ENCODE measurements at places on chromosomes 5 and 9.

GRCh38 chr5:149223081-149223848 lies 48.4 kb upstream of the AFAP1L1 start:
- DNase-seq: no peak

DNA sequence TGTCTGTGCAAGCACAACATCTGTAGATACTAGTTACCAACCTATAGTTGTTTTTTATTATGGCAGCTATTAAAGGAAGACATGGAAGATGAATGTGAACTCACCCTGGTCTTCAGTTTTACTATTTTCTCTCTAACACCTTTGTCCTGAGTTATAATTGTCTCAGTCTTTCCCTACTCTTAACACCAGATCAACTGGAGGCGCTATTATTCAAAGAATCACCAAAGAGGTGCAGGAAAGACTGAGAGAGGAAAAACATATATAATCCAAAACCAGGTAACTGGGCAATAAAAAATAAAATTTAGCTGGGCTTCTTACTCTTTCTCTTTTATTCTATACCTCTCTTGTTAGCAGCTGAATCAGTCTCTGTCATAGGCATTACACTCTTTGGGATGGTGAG lies 134.2 kb upstream of the C6 start:
- no peak for DNase-seq

GRCh38 chr5:179187229-179187678 lies 127.1 kb downstream of the ZNF354C start:
- DNase-seq: no peak

GRCh38 chr5:169785771-169786618 lies 148.9 kb downstream of the DOCK2 start:
- DNase-seq: no peak

DNA sequence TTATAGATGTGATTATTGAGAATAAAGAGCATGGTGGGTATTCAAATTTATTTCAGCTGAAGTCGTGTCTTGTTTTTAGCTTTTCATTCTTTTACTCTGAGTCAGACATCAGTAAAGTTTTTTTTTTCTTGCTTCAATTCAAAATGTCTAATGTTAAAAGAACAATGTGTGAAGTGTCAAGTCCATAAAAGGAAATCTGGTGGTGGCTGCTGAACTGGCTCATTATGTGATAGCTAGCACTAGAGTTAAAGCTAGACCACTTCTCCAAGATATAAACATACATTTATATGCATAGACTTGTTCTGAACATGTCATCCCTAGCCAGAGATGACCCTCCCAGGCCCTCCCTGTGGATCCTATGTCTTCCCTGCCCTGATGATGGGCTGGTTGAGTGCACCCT lies 338.3 kb downstream of the RAB3C start:
- DNase-seq: no peak

DNA sequence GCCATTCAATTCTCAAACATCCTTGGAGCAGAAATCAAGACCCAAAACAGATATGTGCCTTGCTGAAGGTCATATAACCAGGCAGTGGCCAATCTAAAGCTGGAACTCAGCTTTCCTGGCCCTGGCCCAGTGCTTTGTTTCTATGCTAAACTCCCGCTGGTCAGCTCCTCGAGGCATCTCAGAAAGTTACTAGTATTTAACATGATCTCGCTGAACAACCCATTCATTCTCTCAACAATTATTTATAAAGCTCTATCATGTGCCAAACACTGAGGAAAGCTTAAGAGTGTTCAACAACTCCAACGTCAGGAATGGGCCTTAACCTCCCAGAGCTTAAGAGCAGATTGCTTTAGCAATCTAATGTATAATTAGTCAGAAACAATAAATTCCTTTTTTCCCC lies 54.0 kb downstream of the FOXD1 start:
- DNase-seq: no peak

DNA sequence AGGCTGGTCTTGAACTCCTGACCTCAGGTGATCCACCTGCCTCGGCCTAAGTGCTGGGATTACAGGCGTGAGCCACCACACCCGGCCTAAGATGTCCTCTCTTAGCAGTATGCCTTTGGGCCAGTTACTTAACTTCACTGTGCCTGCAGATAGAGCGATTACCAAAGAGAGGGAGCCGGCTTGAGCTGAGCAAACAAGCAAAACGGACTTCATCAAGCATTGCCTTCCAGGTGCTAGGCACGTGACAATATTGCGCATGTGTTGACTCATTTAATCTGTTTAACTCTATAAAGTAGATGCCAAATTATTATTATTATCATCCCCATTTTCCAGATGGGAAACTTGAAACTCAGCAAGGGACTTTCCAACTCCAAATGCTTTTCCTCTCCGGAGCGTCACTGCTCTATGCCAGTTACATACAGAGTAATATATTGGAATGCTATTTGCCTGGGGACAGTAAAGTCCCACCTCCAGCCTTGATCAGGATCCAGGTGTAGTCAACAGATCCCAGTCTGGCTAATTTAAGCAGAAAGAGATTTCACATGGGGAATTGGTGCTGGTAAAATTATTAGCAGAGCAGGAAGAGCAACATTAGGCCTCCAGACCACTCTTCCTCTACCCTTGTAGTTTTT lies 5.6 kb upstream of the C9orf152 start:
- no peak for DNase-seq

DNA sequence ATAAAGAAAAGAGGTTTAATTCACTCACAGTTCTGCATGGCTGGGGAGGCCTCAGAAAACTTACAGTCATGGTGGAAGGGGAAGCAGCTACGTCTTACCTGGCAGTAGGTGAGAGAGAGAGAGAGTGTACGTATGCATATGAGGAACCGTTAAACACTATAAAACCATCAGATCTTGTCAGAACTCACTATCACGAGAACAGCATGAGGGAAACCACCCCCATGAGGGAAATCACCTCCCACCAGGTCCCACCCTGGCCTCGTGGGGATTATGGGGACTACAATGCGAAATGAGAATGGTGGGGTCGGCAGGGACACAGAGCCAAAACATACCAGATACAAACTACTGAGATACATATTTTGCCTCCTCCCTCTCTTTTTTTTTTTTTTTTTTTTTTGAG lies 10.8 kb upstream of the FER start:
- DNase-seq: no peak

- DNase-seq: no peak
These were observed 48.6 kb downstream of the ANXA2R start for GRCh38 chr5:42991404-42992087.

DNA sequence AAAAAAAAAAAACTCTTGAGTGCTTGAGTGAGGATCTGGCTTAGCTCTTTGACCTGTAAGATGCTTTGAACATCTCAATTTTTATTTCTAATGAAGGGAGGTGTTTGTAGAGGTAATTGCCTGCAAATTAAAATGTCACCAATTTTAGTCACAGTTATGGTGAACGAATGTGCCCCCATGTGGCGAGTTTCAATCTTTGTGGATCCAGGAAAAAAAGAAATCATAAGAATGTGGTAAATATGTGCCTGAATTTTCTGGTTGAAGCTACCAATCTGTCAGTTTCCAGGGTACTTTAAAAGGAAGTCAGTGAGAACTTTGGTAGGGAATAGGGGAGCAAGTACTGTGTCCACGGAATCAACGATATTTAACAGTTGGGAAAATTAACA lies 1772.4 kb upstream of the CDH9 start:
- no peak for DNase-seq

DNA sequence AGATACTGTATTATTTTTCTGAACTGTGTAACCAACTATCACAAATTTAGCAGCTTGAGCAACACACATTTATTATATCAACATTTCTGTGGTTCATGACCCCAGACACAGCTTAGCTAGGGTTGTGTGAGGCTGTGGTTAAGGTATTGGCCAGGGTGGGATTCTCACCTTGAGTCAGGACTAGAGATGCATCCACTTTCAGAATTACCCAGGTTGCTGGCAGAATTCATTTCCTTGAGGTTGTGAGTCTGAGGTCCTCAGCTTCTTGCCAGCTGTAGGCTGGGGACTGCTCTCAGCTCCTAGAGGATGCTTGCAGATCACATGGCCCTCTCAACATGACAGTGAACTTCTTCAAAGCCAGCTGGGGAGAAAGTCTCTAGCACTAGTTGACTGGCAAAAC lies 122.5 kb upstream of the RASGRF2 start:
- no peak for DNase-seq

- DNase-seq: no peak
These were observed 24.5 kb downstream of the CAVIN4 start for GRCh38 chr9:100602342-100602801.

DNA sequence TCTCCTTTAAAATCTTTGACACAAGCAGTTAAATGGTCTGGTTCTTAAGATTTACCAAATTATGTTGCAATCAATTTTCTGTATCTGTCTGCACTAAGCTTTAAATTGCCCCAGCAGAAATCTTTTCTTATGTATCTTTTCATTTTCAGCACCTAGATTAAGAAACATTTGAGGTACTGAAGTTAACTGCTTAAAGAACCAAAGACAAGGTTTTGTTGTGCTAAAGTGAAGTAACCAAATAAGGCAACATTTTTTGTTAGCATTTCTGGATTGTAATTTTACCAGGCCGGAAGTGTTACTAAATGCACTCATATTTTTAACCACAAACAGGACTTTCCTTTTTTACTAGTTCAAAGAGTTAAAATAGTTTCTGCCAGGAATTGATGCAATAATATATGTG lies 24.1 kb upstream of the MTAP start:
- DNase-seq: no peak

DNA sequence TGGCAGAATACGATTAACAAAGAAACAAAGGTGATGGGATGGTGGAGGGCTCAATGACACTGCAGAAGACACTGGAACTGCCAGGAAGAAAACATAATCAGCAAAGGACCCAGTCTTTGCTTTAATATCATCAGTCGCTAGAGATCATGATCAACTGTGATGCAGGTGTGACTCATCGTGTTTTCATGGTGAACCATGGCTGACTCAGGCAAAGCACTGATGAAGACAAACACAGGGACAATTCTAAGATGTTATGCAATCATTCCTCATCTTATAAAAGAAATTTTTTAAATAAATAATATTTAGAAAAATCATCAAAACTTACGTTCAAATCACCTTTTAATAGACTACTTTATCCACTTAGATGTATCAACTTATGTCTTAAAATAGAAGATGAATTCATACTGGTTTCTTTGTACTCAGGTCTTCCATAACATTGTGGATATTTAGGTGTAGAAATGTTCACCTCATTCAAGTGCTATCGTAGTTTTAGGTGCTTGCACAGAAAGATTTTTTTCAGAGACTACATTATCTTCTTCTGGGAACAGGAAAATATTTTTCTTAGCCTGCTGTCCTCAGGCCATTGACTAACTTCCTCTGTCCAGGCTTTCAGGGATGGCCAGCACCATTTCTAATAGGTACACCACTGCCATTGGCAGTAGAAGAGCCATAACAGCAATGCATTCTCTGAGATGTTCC lies 673.4 kb upstream of the MEF2C start:
- DNase-seq: no peak

DNA sequence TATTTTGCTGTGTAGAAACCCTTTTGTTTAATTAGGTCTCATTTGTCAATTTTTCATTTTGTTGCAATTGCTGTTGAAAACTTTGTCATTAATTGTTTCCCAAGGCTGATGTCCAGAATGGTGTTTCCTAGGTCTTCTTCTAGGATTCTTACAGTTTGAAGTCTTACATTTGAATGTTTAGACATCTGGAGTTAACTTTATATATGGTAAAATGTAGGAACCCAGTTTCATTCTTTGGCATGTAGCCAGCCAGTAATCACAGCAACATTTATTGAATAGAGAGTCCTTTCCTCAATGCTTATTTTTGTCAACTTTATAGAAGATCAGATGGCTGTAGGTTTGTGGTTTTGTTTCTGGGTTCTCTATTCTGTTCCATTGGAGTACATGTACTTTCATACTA lies 1290.8 kb upstream of the CDH9 start:
- no peak for DNase-seq

GRCh38 chr9:123265833-123266232 lies 2.6 kb downstream of the STRBP start:
- DNase-seq: no peak

DNA sequence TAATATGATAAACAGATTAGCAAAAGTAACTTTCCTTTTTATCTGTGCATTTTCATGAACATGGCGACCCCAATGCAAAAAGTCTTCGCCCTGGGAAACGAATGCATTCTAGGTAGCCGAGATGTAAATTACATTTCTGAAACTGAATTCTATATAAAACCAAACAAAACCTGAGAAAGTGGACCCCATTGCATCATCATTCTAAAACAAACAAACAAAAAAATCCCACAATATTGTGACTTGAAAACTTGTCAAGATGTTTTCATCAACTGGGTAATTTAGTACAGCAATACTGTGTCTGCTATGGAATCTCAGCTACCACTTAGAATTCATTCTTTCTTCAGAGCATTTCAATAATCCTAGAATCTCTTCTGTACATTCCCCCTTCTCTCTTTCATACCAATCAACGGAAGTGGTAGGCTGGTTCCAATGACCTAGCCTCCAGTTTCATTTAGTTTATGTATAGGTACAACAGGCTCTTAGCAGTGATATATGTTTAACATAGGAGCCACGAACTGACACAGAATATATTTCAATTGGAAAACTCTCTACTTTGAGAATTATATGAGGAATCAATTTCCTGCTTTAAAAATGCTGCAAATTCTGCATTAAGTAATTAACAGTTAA lies 85.6 kb downstream of the FBXW11 start:
- no peak for DNase-seq

Measured in CMK (cell line).